Inflammatory macrophage treated with lipopolysaccharide for 4 hours (primary cell): ENCODE measurements at places on chromosomes 7 and 10.

DNA sequence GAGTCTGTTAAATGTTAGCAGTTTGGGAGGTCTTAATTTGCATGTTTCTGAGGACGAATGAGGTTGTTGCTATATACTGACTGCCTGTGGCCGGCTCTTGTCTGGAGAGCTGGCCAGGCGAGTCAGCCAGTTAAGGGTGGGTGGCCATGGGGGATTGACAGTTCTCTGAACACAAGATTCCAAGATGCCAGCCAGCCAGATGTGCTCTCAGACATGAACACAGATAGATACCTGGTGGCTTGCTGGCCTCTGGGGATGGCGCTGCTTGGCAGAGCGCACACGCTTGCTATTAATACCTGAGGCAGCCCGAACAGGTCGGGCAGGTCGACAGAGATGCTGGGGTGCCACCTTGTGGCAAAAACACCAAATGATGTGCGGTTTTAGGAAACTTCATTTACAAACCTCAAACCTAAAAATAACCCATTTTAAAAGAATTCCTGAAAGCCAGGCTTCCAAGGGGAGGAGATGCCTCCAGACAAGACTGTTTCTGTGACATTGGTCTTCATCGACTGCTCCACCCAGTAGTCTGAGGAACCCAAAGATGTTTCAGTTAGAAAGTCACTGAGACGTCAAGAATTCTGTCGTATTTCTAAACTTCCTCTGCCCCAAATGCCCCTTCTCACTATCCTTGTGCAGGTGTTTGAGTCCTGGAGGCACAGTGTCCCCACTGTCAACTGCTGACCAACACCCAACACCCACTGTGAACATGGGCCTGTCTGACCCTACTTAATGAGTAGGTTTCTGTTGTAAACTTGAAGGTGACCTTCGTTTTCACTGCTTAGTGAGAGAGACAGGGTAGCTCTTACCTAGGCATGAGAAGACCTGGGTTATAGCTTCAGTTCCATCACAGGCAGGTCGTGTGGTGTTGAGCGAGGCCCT, 123.4 kb downstream of the NT5C2 start:
- peak; percentile 39 for DNase-seq

GRCh38 chr10:117553142-117553814, 10.7 kb downstream of the EMX2 start:
- DNase-seq = no peak

- no peak for DNase-seq
These were observed 27.7 kb upstream of the TM9SF3 start for GRCh38 chr10:96614515-96614914.

- no peak for DNase-seq
These were observed 28.4 kb downstream of the ARHGAP22 start for GRCh38 chr10:48576501-48576900.

- DNase-seq = no peak
These were observed 4.9 kb downstream of the DYNC1I1 start for GRCh38 chr7:95777269-95777668.

- no peak for DNase-seq
These were observed 30.4 kb downstream of the VWC2 start for GRCh38 chr7:49803812-49804211.

DNA sequence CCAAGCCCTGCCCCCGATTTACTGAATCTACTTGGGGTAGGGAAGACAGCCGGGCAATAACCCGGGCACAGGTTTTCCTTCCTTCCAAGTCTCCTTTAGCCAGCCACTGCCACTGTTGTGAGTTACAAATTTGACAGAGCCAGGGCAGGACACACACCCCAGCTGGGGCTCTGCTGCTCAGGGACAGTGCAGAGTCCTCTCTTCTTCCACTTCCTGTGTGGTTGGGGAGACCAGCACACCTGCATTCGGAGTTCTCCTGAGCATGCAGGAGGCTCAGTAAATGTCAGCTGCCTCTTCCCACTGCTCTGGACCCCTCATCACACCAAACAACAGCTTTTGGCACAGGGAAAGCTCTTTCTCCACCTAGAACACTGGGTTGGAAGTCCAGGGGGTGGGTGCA, 21.3 kb downstream of the CHST15 start:
- DNase-seq = no peak

- DNase-seq = no peak
These were observed 252.2 kb downstream of the NSUN6 start for GRCh38 chr10:18399158-18399557.

- no peak for DNase-seq
These were observed 412.7 kb upstream of the SORCS1 start for GRCh38 chr10:107577221-107577620.

DNA sequence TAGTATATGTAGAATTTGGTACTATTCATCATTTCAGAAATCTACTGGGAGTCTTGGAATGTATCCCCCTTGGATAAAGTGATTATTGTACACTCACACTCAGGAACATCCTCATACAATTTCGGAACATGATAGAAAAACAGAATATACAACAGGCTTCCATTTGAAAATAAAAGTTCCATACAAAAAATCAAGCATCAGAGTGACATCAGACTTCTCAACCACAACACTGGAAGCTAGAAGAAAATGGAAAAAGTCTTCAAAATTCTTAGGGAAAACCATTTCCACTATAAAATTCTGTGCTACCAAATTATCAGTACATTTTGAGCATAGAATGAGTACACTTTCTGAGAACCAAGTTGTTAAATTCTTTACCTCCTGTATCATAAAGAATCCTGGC, 8.8 kb downstream of the LYZL1 start:
- no peak for DNase-seq

- DNase-seq = no peak
These were observed 333.8 kb downstream of the LRMDA start for GRCh38 chr10:75764974-75765788.

DNA sequence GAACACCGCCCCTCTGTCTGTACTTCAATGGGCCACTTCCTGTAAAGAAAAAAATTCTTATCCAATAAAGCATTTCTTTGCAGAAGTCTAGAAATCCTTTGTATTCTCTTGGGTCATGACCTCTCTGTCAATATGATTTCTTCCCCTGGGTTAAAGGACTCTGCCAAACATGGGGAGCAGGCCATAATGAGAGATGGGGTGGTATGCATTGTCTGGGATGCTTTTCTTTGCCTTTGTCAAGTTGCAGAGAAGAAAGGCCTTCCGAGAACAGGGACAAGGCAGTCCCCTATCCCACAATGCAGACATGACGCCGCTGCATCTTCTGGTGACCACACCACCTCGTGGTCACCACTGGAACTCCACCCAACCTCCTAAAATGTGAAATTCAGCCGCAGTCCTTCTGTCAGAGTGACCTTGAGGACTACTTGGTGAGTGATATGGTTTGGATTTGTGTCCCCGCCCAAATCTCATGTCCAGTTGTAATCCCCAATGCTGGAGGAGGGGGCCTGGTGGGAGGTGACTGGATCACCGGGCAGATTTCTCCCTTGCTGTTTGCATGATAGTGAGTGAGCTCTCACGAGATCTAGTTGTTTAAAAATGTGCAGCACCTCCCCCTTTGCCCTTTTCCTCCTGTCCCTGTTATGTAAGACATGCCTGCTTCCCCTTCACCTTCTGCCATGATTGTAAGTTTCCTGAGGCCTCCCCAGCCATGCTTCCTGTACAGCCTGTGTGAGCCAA, 15.2 kb upstream of the FRMPD2 start:
- peak; percentile 50 for DNase-seq

GRCh38 chr7:140767418-140767817, 70.9 kb downstream of the NDUFB2 start:
- no peak for DNase-seq
